ENCODE measurements at places on chromosomes 12 and 14. TPM values are rescaled to one million over a fixed set of nuclear protein-coding genes. Genes with fewer than 3 reads are reported as not detected.

HOXC9 gene
- not detected for total RNA-seq

CD4 gene
- 64.0 TPM for total RNA-seq

- DNase-seq = no peak
Measured at GRCh38 chr12:88575361-88575970, 4.8 kb downstream of the KITLG start.

DNA sequence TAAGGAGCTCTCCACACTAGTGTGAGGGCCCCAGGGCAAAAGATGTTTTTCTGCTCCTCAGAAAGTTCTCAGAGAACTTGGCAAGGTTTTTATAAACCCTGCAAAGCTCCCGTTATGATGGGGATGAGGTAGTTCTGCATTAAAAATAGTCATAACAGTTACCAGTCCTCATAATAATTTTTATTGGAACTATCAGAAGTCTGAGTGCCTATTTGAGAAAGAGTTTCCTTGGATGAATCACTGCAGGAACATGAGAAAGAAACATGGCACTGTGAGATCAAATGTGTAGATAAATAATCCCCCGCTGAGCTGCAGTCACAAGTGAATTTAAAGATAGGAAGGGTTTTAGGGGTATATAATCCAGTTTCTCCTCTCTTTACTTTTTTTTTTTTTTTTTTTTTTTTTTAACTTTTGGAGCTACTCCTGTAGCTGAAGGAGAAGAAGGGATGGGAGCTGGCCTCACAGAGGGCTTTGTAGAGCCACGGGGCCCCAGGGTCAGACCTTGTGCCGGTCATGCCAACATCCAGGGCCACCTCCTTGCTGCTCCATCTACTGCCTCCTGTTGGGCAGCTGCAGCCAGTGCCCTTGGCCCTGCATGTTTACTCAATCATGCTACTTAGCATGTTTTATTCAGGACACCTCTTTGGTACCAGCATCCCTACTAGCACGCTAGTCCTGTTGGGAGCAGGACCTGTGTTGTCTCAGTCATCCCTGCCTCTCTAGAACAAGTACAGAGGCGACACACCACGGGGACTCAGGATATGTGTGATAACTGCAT is 39.5 kb downstream of the EVL start:
- DNase-seq = no peak

- no peak for DNase-seq
Measured at GRCh38 chr12:105330931-105331804, 677 bp downstream of the C12orf75 start.

GRCh38 chr14:38808734-38809455 is 294.1 kb downstream of the SEC23A start:
- no peak for DNase-seq

SLC6A15 gene
- 0.69 TPM for total RNA-seq

DNA sequence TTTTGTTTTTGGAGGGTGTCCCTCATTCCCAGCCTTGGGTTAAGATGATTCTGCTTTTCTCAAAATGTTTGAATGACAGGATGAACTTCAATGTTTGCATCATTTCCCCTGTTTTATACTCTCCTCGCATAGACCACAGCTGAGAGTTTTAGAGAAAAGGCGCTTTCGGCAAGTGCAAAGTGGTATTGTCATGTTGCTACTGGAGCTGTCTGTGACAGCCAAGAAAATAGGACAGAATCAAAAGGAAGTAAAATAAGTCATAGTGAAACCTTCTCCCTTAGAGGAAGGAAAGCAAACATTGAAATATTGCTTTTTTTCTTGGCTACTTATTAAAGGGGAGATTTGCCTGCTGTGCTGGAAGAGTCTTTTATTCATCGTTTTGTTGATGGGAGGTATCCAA is 33.5 kb upstream of the ARHGAP5 start:
- DNase-seq = no peak
